ENCODE measurements at places on chromosomes 7 and 10. TPM values are rescaled to one million over a fixed set of nuclear protein-coding genes. Genes with fewer than 3 reads are reported as not detected.

The CPN1 gene
- not detected for total RNA-seq

The SEPTIN14 gene
- total RNA-seq: not detected

The DUSP5 gene
- 4.2 TPM for total RNA-seq

DNA sequence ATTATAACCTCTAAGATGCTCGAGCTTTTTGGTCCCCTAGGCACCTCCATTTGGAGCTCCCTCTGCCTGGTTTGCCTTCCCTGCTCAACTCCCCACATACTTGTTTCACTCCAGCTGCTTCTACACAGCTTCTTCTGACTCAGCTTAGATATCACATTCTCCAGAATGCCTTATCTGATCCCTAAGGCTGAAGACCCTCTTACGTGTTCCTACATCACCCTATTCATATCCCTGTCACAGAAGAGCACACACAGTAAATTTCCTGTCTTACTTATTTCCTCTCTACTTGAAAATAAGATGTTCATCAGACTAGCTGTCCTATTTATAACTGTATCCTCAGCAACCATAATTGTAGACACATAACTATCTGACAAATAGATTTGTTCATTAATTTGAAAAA is 61.3 kb upstream of the RNF148 start:
- H3K27me3 ChIP-seq: no peaks in the 10 kb centered on the region
- H3K27ac ChIP-seq: no peak overlapping the region
- no peaks in the 10 kb centered on the region for H3K36me3 ChIP-seq
- H3K4me1 ChIP-seq: peaks cover 6% of the 10 kb centered on the region

- no peak for DNase-seq
- H3K27me3 ChIP-seq: no peaks in the 10 kb centered on the region
- H3K27ac ChIP-seq: no peak overlapping the region
- H3K4me1 ChIP-seq: no peaks in the 10 kb centered on the region
- no peak overlapping the region for H3K4me3 ChIP-seq
These were observed 686.9 kb downstream of the GRID1 start for GRCh38 chr10:85679710-85680109.

GRCh38 chr7:69889976-69890351 is 291.7 kb downstream of the AUTS2 start:
- no peak for DNase-seq
- H3K36me3 ChIP-seq: no peaks in the 10 kb centered on the region
- H3K4me3 ChIP-seq: no peak overlapping the region
- H3K27ac ChIP-seq: no peak overlapping the region

- no peaks in the 10 kb centered on the region for H3K36me3 ChIP-seq
- no peak overlapping the region for H3K27ac ChIP-seq
- DNase-seq: no peak
- H3K4me3 ChIP-seq: no peak overlapping the region
- peaks cover 40% of the 10 kb centered on the region for H3K4me1 ChIP-seq
These were observed 12.5 kb downstream of the ADD3 start for GRCh38 chr10:110020265-110020664.

DNA sequence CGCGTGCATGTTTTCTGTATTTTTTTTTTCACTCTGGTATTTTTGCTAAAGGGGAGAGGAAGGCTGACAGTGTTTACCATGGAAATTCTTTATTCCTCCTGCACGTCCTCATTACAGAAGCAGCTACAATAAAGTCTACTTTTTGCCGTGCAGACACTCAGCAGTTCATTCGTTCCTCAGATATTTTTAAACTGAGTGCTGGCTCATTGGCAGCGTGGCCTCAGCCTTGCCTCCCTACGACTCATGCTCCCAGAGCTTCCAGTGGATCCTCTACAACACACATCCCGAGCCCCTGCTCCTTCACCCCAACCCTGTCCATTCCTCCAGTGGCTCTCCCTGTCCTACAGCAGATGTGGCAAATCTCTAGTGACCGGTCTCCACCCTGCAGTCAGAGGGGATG is 239.2 kb upstream of the ZMIZ1 start:
- no peaks in the 10 kb centered on the region for H3K27me3 ChIP-seq
- H3K36me3 ChIP-seq: no peaks in the 10 kb centered on the region
- H3K27ac ChIP-seq: no peak overlapping the region

DNA sequence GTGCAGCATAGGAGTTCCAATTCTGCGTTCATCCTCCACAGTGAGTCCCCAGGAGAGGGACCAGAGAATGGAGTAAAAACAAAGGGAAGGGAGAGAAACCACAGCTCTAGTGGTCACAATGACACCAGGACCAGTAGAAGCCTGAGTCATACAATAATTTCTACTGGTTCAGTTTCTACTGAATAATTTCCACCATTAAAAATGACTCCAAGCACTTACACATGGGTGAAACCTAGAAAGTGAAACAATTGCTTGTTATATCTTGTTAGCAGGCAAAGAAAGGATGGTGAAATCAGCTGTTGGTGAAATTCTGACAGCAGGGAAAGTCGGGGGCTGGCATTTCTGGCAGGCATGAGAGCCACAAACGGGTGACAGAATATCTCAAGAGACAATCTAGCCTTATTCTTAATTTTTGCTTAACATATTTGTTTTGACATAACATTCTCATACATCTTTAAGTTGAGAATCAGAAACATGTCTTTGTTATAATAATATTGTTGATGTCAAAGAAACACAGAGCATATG is 1065.8 kb upstream of the C7orf33 start:
- no peak overlapping the region for H3K4me3 ChIP-seq
- no peaks in the 10 kb centered on the region for H3K4me1 ChIP-seq
- H3K27ac ChIP-seq: no peak overlapping the region
- DNase-seq: no peak
- H3K27me3 ChIP-seq: no peaks in the 10 kb centered on the region
- no peaks in the 10 kb centered on the region for H3K36me3 ChIP-seq
